ENCODE measurements at places on chromosomes 11 and 22.
A peak's percentile ranks its signal among the peaks of the same experiment; 100 is the strongest.

- no peak for DNase-seq
Observed at GRCh38 chr22:47089796-47090460, 327.5 kb downstream of the TBC1D22A start.

DNA sequence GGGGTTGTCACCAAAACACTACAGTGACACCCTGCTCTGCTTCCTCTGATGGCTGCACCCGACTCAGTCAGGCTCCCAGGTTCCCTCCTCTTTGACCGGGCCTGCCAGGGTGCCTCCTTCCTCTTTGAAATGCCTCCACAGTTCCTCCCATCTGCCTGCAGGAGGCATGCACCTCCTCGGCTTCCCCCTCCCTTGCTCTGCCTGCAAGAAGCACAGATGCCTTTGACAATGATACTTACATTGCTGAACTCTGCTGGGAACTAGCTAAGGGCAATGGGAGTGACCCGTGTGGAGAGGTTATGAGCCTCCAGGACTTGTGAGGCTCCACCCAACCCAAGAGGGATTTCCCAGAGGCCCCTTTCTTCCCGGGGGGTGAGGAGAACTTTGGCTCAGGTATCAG is 674.1 kb downstream of the OPCML start:
- no peak for DNase-seq

GRCh38 chr22:49760630-49761571 is 66.8 kb downstream of the BRD1 start:
- DNase-seq = no peak

GRCh38 chr11:86523738-86524619 is 148.4 kb downstream of the ME3 start:
- no peak for DNase-seq

DNA sequence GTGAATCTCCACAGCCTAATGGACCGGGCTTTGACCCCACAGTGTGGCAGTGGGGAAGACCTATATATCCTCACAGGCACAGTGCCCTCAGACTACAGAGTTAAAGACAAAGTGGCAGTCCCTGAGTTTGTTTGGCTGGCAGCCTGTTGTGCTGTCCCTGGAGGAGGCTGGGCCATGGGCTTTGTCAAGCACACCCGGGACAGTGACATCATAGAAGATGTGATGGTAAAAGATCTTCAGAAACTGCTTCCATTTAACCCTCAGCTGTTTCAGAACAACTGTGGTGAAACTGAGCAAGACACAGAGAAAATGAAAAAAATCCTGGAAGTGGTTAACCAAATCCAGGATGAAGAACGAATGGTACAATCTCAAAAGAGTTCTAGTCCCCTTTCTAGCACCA is 39.0 kb downstream of the ENDOD1 start:
- DNase-seq = no peak

GRCh38 chr11:100731471-100731870 is 44.4 kb downstream of the ARHGAP42 start:
- no peak for DNase-seq

- DNase-seq = peak; percentile 16
Observed at GRCh38 chr22:44577391-44578109, 79.5 kb upstream of the RTL6 start.

DNA sequence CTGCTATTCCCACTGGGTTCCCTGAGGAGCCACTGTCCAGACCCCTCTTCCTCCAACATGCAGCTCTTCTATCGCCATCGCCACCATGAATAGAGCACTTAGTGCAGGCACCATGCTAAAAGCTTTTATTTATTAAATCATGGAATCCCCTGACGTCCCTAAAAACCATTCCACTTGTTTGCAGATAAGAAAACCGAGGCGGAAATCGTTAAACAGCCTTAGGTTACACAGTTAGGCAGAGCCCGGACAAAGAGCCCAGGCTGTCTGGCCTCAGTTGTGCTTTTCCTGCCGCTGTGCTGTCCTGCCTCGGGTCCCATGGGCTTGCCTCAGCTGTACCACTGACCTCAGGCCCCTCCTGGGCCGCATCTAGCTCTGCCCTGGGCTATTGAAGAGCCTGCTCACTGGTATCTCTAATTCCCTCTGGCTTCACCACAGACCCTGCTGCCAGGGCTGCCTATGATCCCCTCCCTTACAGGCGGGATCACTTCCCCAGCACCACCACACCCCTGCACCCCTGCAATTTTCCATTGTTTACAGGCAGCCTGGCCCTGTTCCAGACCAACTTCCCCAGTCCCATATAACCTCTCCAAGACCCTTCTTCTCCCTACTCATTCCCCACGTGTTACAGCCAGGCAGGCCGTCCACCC is 13.0 kb upstream of the TUB start:
- no peak for DNase-seq

DNA sequence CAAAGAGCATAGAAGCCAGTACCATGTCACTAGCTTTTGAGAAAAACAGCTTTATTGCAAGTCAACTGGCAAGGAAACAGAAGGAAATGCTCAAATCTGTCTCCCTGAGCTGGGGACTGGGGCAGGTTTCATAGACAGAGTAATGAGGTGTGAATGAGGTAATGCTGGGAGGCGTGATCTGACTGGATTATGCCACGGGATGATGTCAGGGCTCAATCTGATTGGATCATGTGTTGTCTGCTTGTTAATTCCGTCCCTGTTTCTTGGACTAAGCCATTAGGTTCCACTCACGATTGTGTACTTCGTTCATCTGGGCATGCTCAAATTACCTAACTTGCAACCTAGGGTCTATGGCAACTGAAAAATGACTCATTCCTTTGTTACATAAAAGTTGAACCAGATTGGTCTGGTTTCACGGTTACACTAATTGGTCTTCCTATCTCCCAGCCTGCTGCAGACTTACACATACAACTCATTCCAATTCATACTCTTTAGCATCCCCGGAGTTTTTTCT is 20.2 kb upstream of the OR10A5 start:
- DNase-seq = no peak

GRCh38 chr11:128632141-128632791 is 44.9 kb upstream of the ETS1 start:
- no peak for DNase-seq

- DNase-seq = no peak
Observed at GRCh38 chr11:35682230-35683173, 19.9 kb downstream of the TRIM44 start.

DNA sequence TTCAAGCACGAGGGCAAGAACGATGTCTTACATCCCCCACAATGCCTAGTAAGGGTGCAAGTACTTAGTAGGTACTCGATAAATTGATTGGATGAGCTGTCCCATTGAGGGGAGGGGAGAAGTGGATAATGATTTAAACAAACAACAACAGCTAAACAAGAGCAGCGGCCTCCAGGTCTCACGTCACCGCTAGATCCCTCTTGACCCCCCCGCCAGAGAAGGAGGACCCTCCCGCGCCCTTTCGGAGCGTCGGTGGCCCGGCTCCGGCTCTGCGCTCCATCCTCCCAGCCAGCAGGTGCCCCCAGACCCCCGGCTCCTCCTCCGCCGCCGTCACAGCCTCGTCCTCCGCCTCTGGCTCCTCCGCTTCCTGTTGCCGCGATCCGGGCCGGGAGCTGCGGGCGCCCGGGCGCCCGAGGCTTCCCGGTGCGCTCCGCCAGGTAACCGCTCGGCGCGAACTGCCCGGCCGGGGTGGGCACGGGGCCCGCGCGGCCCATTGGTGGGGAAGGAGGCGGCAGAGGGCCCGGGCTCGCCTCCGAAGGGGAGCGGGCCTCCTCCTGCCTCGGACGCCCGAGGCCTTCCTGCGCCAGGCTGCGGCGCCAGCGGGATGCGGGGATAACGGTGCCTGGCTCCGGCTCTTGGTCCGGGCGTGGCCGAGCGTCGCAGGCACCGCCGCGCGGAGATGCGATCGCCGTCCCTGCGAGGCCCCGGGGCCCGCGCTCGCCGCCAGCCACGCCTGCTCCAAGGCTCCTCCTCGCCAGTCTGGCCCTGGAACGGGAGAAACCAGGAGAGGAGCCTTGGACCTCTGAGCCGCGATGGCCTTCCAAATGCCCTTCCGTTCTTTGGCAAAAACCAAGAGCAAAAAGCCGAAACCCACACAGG is at the start of gene TLCD5:
Gene TLCD5 (plus strand): TSS at position 368 of the 879 bp plus-strand sequence. CDS start 2,143 bp downstream, outside the sequence.
- peak; percentile 76 for DNase-seq

DNA sequence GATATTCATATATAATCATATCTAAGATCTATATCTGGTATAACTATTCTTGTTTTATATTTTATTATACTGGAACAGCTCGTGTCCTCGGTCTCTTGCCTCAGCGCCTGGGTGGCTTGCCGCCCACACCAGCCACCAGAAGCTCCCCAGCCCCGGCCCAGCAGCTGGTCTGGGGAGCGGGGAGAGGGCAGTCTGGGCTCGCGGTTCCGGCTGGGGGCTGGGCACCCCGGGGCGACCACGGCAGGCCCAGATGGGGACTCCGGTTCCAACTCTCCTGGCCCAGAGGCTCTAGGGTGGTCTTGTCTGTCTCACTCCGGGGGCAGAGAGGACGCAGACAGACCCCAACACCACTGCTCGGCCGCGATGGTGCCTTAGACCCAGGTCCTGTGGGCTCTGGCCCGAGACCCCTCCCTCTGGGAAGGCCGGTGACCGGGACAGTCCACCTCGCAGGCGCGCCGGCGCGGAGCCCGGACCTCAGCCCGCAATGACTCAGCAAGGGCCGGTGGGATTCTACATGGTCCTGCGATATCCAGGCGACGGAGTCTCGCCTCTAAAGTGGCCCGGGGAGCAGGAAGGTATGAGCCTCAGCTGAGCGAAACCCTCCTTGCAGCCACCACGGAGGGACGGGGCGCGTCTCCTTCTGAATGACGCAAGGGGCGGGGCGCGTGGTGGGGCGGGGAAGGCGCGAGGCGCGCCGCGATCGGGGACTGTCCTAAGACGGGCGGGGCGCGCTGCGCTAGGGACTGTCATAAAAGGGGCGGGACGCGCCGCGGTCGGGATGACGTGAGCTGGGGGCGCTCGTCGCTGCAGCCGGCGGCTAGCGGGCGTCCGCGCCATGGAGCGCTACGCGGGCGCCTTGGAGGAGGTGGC is at the start of gene DGCR6:
Gene DGCR6 (plus strand): TSS at position 781 of the 870 bp plus-strand sequence. CDS start 55 bp downstream, at position 836.
- no peak for DNase-seq

- peak; percentile 43 for DNase-seq
Observed at GRCh38 chr22:32475468-32476010, 928 bp downstream of the FBXO7 start.

GRCh38 chr11:83235825-83236224 is 42.3 kb downstream of the ANKRD42 start:
- no peak for DNase-seq

DNA sequence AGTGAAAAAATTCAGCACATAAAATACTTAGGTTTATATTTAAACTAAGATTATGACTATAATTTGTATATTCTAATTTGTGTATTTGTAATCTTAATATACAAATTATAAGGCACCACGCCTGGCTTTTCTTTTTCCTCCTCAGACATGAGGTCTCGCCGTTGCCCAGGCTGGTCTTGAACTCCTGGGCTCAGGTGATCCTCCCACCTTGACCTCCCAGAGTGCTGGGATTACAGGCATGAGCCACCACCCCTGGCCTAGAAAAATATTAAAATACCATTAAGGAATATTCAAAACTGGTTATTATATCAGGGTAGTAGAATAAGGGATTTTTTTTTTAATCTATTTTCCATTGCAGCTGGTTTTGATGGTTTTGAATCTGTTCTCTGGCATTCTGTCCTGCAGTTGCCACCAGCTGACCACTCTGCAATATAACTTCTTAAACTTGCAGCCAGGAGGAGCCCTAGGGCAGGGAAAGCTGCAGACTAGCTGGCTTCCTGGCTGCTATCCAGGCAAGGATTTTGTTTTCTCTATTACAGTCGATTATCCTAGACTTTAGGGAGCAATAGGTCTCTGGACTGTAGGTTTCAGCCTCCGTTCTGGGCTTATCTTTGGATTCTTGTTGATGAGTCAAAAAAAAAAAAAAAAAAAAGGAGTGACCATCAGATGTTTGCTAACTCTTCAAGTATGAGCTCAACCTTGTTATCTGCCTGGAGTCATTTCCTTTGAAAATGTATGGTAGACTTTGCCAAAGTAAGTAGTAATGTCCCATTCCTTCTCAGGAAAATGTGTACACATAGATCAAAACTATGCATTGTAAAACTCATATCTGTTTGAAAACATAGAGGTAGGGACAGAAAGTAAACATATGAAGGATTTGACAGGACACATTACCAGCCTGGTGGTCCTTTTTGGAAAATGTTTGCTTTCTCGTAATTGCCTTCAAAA is 13.2 kb downstream of the POLA2 start:
- peak; percentile 66 for DNase-seq
